ENCODE measurements at places on chromosomes 3 and 15.

DNA sequence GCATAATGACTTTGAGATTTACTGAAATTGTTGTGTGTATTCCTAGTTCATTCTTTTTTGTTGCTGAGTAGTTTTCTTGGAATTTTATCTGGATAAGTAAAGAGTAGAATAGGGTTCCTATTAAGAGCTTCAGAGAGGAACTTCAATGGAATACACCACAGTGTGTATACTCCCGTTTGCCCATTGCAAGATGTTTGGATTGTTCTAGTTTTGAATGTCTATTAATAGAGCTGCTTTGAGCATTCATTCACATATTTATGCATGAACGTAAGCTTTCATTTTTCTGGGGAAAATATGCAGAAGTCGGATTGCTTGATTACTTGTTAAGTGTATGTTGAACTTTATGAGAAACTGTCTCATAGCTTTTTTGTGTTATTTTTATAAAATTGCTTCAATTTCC, 580.5 kb downstream of the OTOL1 start:
- no peak for DNase-seq

- no peak for DNase-seq
Observed at GRCh38 chr3:49470714-49471420, 800 bp downstream of the DAG1 start.

DNA sequence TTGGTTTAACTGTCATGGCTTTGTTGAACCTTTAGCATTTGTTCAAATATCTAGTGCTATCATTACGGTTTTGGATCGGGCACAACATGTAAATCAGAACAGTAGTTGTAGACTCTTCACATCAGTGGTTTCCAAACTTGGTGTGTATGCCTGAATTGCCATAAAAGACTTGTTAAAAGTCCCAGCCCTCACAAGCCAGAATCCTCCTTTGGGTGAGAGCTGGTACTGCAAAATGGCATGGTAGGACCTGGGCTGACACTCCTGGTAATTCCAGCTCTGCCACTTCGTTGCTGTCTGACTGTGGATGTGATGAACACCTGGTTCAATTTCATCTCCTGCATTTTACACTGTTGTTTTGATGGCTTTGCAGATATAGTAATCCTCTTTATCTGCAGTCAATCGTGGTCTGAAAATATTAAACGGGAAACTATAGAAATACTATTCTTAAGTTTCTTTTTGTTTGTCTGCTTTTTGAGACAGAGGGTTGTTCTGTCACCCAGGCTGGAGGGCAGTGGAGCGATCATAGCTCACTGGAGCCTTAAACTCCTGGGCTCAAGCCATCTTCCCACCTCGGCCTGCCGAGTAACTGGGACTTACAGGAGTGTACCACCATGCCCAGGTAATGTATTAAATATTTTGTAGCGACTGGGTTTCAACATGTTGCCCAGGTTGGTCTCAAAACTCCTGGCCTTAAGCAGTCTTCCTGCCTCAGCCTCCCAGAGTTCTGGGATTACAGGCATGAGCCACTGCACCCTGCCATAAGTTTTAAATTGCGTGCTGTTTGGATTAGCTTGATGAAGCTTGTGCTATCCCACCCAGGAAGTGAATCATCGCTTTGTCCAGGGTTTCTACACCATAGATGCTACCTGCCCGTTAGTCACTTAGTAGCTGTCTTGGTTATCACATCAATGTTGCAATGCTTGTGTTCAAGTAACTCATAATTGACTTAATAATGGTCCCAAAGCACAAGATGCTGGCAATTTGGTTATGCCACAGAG, 61.6 kb downstream of the RAB7A start:
- peak; percentile 18 for DNase-seq

- peak; percentile 40 for DNase-seq
Observed at GRCh38 chr3:123054109-123054778, 12.6 kb upstream of the PDIA5 start.

DNA sequence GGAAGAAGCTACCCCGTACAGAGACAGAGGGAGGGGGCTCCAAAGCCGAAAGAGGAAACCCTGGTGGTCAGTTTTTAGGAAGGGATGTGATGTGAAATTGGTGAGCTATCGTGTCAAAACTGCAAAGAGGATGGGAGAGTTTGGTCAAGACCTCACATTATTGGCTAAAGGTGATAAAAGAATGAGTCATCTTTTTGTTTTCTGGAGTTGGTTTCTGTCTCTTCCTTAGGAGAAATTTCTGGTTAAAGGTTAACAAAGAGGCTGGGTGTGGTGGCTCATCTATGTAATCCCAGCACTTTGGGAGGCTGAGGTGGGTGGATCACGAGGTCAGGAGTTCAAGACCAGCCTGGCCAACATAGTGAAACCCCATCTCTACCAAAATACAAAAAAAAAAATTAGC, 217.8 kb upstream of the CBLB start:
- DNase-seq, result no peak

- no peak for DNase-seq
Observed at GRCh38 chr3:169105561-169105960, 558.0 kb downstream of the MECOM start.

DNA sequence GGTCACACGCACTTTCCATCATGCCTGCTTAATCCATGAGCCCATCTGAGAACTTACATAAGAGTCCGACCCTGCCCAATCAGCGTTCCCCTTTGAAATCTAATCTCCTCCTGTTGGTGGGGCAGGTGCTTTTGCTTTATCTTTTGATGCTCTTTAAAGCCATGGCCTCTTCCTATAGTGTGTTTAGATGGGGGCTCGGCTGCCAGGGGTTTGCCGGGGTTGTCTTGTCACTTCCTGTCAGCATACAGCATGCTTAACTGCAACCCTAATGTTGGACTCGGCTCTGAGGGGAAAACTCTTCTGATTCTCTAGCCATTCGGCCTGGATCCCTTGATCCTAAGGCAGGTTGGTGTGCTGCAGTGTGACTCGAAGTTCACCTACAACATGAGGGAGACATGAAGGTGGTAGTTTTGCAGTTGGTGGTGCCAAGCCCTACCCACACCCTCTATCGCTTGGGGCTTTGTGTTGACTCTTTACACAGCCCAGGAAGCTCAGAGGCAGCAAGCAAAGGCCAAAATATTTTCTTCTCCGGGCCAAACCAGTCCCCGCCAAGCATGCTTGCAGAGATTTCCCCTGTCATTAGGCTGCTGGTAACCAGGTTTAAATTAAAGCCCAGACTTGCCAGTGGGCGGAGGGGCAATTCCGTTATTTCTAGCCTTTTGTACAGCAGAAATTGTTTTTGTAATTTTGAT, 218.7 kb downstream of the FEZF2 start:
- DNase-seq, result no peak

DNA sequence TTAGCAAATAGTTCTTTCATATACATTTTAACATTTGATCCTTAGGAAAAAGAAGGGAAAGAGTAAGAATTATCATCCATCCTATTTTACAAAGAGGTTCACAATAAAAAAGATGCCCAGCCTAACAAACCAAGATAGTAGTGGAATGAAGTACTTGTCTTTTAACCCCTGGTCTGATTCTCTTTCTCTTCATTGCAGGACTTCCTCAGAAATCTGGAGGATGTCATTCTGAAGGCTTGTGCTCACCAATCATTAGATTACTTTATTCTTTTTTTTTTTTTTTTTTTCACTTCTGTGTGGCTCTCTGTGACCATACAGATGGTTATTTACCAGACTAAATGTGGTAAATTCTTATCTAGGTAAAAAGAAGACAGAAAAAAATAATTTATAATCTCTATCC, 7.0 kb downstream of the HDGFL3 start:
- no peak for DNase-seq

- DNase-seq, result peak; percentile 93
Observed at GRCh38 chr3:188266562-188267274, 112.8 kb downstream of the LPP start.

- no peak for DNase-seq
Observed at GRCh38 chr3:48798998-48799397, 48.7 kb downstream of the PRKAR2A start.

GRCh38 chr3:46440531-46441294, 24.0 kb downstream of the LTF start:
- no peak for DNase-seq

GRCh38 chr3:196081834-196082618, at the start of gene TFRC:
TSS of gene TFRC (minus strand) at chr3:196082090. CDS start at chr3:196077099, 4,991 bp downstream.
- peak; percentile 91 for DNase-seq

GRCh38 chr3:85605066-85605465, 646.3 kb downstream of the CADM2 start:
- DNase-seq, result peak; percentile 1

- DNase-seq, result no peak
Observed at GRCh38 chr3:173092038-173092437, 49.0 kb downstream of the SPATA16 start.

DNA sequence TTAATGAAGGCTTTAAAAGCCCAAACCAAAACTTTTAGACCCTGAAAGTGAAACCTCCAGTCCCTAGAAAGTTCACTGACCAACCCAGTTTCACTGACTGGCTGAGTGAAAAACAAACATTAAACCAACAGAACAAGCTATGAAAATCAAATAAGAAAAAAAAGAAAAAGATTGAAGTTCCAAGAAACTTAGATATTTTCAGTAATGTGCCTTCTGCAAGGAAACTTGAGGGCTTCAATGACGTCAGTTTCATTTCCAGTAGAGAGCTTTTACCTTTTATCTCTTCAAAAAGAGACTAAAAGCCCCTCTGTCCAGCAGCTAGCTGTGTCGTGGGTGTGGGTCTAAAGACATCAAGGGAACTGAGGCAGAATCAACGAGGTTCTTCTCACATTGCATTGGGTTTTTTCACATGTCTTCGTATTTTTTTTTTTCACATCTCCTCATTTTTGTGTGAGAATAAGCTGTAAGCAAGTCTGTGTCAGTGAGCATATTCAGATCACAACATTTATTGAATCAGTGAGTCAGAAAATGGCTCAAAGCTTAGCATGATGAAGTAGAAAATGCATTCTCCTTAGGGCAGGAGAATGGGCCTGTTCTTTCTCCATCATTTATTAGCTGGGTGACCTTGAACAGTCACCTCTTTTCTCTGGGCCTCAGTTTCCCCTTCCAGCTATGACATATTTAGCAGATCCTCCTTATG, 54.8 kb upstream of the BCL6 start:
- DNase-seq, result no peak

DNA sequence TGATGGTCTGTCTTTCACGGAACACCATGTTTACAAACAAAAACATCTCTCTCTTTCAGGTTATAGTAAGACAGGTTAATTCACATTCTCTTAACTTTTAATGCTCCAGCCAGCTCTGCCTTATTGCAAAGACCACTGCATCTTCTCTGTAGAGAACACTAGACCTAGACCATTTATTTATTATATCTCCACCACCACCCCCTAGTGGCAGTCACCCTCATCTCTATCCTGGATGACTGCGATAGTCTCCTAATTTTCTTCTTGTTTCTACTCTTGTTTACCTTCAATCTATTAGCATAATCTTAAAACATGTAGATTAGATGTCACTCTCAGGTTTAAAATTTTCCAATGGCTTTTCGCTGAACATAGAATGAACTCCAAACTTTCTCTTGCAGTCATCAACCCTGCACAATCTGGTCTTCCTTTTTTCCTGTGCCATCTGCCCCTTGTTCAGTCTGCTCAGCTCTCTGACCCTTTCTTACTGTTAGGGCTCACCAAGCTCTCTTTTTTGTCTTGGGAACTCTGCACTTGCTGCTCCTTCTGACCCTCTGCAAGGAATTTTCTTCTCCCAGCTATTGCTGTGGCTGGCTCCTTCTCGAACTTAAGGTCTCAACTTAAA, 155.6 kb downstream of the SQOR start:
- peak; percentile 5 for DNase-seq

DNA sequence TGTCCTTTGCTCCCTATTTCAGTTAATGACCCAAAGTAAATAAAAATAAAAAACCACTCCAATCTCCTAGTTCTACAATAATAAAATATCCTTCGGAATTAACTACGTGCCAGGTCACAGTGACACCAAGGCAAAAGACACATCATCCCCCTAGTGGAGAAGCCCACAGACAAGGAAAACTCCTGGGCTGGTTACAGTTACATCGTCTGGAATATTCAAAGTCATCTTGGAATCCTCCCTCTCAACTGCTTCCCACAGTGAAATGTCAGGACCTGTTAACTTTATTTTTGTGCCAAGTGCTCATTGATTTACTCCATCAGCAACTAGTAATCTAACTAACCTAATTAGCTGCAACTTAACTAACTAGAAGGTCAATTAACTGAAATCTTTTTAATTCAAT, 349.3 kb downstream of the MAGI1 start:
- DNase-seq, result no peak

DNA sequence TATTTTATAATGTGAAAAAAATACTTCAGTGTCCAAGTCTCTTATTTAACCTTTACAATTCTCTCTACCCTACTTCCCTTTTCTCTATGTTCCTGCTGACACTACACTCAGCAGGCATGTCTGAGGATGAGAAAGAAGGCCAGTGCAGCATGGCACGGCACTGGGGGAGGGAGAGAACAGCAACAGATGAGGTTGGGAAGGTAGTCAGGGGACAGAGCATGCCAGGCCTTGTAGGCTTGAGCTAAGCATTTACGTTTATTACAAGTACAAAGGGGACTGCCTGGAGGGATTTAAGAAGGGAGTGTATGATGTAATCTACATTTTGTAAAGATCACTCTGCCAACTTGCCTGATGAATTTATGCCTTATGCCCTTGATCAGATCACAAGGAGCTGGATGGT, 117.3 kb upstream of the WNT5A start:
- DNase-seq, result no peak

- DNase-seq, result no peak
Observed at GRCh38 chr15:101647251-101647650, 4.9 kb downstream of the TM2D3 start.

- peak; percentile 96 for DNase-seq
Observed at GRCh38 chr3:143443851-143444331, 324.3 kb downstream of the CHST2 start.

DNA sequence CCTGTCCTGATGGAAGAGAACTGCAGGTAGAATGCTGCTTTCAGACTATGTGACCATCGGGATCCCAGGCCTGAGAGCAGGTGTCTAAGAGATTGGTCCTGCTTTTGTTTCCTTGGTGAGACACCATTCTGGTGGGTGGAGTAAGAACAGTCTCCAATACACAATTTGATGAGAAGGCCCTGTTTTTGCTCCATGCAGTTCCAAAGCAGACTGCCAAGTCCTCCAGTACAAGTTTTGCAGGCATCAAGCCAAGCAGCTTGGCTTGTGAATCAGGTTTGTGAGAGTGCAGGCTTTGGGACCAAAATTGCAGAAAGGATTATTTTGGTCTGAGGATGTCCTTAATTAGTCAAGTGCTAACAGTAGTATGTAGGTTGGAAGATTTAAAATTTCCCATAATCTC, 381.6 kb downstream of the FOXP1 start:
- DNase-seq, result peak; percentile 55

GRCh38 chr15:34084086-34084485, 17.6 kb downstream of the EMC7 start:
- no peak for DNase-seq

GRCh38 chr3:172542999-172543398, 19.8 kb upstream of the TNFSF10 start:
- no peak for DNase-seq

- DNase-seq, result no peak
Observed at GRCh38 chr15:65632780-65633375, 11.1 kb downstream of the SLC24A1 start.
